ENCODE measurements at places on chromosomes 2 and 18.
A peak's percentile ranks its signal among the peaks of the same experiment; 100 is the strongest.

DNA sequence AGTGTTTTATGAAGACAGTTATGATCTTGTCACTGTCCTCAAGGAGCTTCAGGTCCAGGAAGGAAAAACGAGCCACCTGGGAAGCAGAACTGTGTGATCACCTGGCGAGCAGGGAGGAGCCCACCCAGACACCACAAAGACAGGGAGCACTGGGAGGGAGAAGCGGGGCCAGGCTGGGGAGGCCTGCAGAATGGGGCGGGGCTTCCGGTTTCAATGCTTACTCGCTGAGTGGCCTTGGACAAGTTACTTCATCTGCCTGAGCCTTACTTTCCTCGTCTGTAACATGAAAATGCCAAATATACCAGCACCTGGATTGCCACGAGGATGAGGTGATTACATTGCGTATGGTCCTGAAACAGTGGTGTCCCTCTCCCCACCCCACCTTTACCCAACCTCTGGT is 227.5 kb downstream of the ANKRD30B start:
- DNase-seq, result no peak

GRCh38 chr2:41872646-41873045 is 175.2 kb upstream of the PKDCC start:
- DNase-seq, result no peak

DNA sequence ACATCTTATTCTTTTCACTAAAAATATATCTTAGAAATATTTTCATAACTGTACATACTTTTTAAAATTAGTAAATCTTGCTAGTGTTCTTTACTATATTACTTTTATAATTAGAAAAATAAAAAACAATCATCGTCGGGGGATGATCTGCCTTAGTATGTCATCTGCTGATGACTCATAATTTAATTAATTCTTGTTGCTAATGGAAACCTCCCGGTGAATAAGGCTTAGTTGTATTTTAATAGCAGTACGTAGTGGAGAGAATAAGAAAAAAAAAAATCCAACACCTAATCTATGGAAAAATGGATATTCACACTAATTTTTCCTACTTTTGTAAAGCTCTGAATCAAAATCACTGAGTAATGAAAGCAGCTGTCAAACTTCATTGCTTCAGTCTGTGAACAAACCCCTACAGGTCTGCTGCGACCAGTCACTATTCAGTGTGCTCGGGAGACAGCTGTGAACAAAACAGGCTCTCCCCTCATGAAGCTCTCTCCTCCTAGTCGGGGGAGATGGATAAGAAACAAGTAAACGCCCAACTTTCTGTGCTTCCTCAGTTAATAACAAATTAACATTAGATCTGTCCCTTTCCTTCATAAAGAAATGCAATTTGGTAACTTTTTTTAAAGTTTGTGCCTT is 97.4 kb upstream of the UPP2 start:
- DNase-seq, result peak; percentile 38

GRCh38 chr2:27308359-27308881 is at the start of gene UCN:
Gene UCN (minus strand): TSS chr2:27308445. CDS start chr2:27307895, 550 bp downstream.
- no peak for DNase-seq

DNA sequence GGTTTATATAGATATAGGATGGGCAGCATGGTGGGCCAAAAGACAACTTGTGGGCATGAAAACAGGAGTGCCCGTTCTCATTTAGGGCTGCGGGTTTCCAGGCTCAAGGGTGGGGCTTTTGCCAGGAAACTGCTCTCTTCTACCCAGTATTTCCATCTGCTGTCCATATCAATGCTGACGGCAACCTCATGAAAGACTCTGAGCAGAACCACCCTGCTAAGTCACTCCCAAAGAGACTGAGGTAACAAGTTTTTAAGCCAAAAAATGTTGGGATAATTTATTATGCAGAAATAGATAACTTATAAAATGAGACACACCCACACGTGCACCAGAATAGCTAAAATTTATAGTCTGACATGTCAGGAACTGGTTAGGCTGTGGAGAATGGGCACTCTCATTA is 36.1 kb upstream of the MPPE1 start:
- DNase-seq, result no peak

GRCh38 chr2:100977511-100977910 is 24.6 kb upstream of the RPL31 start:
- no peak for DNase-seq

DNA sequence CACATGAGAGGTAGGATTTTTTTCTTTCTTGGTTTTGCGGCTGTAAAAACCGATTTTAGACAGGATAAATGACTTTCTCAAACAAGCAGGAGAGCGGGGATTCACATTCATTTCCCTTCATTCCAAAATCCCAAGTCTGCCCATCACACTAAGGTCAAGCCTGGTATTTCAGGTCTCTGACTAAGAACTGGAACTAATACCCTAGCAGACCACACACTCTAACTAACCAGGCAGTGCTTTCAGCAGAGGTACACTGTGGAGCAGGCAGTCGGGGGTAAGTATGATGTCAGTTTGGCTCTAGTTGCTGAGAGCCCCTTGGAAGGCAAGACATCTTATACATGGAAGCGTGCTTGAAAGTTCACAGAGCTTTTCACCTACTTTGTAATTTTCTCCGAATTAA is 128.1 kb upstream of the LHCGR start:
- no peak for DNase-seq

GRCh38 chr2:45919160-45919650 is 267.7 kb downstream of the PRKCE start:
- no peak for DNase-seq

- no peak for DNase-seq
These were observed 249.6 kb upstream of the ACVR2A start for GRCh38 chr2:147595200-147595599.

DNA sequence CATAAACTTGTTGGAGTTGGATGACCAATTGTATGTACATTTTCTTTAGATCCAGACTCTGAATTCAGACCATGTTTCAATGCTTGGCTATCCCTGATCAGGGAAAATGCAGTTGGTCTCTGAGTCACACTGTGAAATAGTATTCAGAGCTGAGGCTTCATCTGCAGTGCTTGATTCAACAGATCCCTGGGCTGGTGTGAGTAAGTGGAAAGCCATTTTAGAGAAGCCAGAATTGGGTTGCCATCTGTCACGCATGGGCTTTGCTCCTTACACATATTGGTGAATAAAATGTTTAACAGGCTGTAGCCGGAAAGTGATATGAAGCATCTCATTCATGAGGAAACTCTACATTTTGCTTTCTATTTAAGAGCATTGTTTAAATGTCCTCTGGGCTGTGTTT is 50.0 kb upstream of the ACYP2 start:
- DNase-seq, result no peak

DNA sequence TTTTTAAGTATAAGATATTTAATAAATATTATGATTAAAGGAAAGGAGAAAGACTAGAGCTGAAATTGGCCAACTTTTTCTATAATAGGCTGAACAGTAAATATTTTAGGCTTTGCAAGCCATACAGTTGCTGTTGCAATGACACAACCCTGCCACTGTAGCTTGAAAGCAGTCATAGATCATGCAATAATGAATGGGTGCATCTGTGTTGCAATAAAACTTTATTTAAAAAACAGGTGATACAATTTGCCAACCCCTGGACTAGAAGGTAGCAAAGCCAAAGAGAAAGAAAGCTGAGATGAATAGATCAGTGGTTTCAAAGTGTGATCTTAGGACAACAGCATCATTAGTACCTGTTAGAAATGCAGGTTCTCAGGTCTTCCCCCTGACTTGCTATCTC is 219.1 kb downstream of the SETBP1 start:
- DNase-seq, result no peak

DNA sequence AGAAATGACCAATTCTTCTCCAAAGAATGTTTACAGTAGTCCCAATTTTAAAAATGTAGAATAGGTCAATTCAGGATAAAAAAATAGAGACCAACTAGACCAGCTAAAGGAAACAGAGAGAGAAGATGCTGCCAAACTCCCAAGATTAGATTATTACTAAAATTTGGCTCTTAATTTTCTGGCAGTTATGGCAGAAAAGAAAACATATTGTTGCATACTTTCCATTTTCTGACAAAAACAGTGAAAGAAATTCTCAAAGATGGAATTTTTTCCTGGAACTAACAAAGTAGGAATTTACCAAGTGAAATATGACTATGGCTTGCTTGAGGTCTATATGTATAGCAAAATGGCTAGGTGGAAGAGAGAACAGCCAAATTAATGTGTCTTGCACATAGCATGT is 138.3 kb upstream of the STK17B start:
- DNase-seq, result no peak

- no peak for DNase-seq
These were observed 156.1 kb upstream of the HNRNPA3 start for GRCh38 chr2:177056481-177056929.

DNA sequence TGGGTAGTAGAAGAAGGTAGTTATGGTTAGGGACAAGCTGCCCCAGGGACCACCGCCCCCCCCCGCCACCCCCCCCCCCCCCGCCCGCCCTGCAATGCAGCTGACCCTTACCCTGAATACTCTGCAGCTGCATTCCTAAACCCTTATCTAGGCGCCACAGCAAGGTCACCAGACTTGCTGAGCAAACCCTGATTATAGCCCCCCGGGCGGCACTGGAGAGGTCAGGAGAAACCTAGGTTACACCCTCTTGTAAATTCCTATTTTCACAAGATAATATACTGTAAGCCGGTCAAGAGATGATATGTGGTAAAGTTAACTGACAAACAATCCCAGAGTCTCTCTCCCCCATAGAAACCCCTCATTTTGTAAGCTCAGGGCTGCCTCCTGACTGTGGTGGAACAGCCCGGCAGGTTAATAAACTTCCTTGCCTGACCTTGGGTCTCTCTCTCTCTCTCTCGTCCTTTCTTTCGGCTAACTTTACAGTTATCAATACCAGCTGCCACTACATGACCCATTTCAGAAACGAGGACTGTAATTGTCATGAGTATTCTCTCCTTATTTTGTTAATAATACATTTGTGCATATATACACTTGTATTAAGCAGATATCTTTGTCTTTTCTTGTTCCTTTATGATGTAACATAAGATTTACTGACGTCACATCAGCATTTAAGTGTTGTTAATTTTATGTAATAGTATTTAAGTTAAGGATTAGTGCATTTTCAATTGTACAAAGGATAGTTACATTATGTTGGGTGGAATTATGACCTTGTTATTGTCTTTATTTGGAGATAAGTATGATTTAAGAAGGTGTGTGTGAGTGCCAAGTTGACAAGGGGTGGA is 22.8 kb upstream of the SMAD4 start:
- no peak for DNase-seq

DNA sequence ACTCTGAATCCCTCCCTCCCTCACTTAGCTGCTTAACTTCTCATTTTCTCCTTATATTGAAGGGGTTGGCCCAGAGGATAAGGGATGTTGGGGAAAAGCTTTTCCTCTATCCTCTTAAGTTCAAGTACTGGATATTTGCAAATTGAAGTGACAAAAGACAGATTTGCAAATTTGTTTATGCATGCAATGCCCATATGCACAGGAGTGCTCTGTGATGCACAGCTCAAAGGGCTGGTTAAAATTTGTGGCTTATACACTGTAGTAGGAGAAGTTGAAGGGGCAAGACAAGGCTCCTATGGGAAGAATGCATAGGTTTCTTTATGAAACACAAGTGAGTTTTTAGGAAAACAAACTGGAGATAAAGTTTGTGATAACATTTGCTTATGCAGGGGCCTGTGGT is 8.4 kb upstream of the MSH6 start:
- no peak for DNase-seq

- no peak for DNase-seq
These were observed 21.2 kb downstream of the CYP26B1 start for GRCh38 chr2:72126186-72127100.

GRCh38 chr2:109384308-109385271 is 229.2 kb downstream of the SEPTIN10 start:
- no peak for DNase-seq

GRCh38 chr2:196849895-196850294 is 40.7 kb upstream of the C2orf66 start:
- DNase-seq, result no peak

DNA sequence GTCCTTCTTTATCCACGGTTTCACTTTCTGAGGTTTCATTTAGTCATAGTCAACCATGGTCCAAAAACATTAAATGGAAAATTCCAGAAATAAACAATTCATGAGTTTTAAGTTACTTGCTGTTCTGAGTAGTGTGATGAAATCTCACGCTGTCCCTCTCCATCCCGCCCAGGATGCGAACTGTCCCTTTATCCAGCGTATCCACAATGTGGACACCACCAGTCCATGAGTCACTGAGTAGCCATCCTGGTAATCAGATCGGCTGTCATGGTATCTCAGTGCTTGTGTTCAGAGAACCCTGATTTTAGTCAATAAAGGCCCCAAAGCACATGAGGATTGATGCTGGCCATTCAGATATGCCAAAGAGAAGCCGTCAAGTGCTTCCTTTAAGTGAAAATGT is 3.7 kb downstream of the SP140L start:
- DNase-seq, result no peak

DNA sequence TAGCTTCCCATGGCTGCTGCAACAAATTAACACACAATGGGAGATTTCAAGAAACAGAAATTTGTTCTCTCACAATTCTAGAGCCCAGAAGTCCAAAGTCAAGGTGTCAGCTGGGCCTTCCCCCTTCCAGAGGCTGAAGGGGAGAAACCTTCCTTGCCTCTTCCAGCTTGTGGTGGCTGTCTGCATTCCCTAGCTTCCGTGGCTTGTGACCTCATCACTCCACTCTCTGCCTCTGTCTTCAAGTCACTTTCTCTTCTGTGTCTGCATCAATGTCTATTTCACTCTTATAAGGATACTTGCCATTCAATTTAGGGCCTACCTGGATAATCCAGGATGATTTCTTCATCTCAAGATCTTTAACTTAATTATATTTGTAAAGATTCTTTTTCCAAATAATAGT is 16.8 kb upstream of the SRBD1 start:
- no peak for DNase-seq

GRCh38 chr2:112728378-112729175 is 7.8 kb downstream of the NT5DC4 start:
- no peak for DNase-seq

- DNase-seq, result no peak
These were observed 3.3 kb upstream of the HOXD11 start for GRCh38 chr2:176103742-176104315.

- no peak for DNase-seq
These were observed 32.1 kb downstream of the TRAK2 start for GRCh38 chr2:201419057-201419635.

- DNase-seq, result no peak
These were observed 72.2 kb upstream of the EML6 start for GRCh38 chr2:54651291-54651690.

DNA sequence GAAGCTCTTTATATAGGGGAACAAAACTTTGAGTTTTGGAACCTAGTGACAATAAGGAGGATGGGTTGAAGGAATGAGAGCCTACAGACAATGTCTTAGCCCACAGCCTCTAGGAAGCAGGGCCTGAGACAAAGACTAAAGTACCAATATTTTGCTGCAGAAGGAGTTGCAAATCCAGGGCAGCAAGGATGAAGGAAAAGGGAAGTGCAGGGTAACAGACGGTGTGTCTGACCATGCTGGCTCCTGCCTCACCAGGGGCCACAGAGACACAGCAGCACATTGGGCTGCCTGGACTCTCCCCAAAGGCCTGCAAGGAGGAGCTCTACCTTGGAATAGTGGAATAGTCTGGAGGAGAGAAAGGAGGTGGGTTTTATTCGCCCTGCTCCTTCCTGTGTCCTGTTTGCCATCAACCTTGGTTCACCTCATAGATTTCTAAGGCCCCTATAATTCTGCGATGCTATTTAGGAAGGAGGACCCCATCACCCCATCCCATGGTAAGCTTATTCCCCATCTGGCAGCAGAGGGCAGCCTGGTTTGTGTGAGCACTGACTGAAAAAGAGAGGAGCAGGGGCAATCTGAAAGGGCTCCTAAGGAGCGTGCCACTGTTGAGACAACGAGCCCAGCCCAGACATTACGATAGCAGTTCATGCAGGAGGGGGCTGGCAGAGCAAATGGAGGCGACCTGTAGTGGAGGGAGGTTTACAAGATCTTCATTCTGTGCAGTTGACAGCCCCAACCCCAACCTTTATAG is 143.4 kb downstream of the MGAT5 start:
- DNase-seq, result no peak

All from retina (tissue), 1 donor.